ENCODE measurements at places on chromosomes 1 and 21.

GRCh38 chr1:151048645-151049032 is 1.1 kb downstream of the C1orf56 start:
- DNase-seq = no peak

DNA sequence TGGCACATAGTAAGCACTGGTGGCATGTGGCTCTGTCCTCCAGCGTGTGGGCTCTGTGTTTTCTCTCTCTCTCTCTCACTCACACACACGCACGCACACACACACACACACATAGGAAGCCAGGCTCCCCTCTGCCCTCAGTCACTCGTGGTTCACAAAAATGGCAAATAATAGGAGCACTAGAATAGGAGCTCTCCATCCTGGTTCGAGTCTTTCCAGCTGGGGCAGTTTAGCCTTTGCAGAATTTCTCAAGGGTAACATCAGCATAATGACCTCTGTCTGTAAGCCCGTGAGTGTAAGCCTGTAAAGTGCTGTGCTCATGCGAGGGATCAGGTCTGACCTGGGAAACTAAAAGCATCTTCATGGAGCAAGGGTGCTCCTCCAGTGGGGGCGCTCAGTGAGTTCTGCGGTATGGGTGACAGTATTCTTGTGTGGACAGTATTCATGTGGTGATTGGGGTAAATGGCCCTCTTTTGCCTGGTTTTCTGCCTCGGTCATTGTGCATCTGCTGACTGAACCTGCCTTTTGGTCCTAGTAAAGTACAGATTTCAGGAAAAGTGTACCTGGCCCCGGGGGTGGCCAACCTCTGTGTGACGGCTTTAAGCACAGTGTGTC is 842 bp upstream of the ZC3H12A start:
- DNase-seq = peak; percentile 43

DNA sequence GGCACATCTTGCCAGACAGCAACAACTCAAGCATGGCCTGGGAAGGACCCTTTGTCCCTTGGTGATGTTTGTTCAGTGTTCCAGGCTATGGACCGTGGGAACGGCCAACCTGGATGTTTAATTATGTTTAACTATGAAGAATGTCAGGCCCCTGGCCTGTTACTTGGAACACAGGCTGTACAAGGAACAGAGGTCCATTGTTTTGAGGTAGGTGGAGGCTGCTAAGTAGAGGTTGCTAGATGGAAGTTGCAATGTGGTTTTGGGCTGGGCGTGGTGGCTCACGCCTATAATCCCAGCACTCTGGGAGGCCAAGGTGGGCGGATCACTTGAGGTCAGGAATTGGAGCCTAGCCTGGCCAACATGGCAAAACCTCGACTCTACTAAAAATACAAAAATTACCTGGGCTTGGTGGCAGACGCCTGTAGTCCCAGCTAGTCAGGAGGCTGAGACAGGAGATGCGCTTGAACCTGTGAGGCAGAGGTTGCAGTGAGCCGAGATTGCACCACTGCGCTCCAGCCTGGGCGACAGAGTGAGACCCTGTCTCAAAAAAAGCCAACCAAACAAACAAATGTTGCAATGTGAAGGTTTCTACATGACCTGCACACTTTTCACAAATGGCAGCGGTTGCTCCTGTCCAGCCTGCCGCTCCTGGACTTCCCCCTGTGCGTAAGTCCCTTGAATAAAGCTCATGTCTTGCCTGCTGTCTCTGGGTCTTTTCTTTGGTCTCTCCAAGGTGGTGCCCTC is 2.5 kb upstream of the LEFTY1 start:
- DNase-seq = no peak

DNA sequence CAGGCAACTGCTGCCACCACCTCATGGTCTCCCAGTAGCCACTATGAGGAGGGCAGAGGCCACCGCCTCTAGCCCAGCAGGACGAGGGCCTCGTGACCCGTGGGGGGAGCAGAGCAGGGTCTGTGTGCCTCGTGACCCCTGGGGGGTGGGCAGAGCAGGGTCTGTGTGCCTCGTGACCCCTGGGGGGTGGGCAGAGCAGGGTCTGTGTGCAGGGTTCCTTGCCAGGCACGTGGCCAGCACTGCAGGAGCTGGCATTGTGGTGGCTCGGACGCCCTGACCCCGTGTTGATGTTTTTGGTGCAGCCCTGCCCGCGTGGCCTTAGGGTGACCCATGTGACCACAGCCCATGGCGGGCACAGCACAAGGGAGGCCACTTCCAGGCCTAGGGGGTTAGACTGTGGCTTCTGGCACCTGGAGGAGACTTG is 52.8 kb downstream of the SLX9 start:
- no peak for DNase-seq

DNA sequence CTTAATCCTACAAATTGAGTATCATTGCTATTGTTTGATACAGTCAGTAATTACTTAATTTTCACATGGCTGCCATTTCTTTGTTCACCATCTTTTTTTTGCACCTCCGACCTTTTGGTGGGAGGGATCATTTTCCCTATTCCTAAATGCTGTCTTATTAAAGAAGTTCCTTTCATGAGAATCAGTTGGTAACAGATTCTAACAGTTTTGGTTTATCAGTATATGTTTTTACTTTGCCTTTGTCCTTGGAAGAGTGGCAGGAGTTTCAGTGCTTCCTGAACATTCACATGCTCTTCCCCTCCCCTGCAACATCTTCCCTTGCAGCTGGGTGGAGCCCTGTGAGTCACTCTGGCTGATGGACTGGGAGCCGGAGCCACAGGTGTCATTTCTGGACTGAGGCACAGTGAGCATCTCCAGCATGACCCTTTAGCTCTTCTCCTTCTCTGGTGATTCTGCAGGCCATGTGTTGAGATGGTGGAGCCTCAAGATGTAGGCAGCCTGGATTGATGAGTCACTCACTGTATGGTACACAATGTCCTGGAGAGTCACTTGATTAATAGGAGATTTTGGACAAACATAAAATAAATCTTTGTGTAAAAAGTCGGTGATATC is 217.7 kb downstream of the URB2 start:
- DNase-seq = peak; percentile 78

GRCh38 chr1:9822897-9823692 is 670 bp downstream of the CLSTN1 start:
- DNase-seq = peak; percentile 24

GRCh38 chr1:180152588-180152987 is 2.1 kb upstream of the QSOX1 start:
- DNase-seq = no peak

- no peak for DNase-seq
Observed at GRCh38 chr1:4307468-4307845, 347.0 kb upstream of the AJAP1 start.

GRCh38 chr21:43803558-43804300 is 14.4 kb downstream of the RRP1 start:
- DNase-seq = no peak

DNA sequence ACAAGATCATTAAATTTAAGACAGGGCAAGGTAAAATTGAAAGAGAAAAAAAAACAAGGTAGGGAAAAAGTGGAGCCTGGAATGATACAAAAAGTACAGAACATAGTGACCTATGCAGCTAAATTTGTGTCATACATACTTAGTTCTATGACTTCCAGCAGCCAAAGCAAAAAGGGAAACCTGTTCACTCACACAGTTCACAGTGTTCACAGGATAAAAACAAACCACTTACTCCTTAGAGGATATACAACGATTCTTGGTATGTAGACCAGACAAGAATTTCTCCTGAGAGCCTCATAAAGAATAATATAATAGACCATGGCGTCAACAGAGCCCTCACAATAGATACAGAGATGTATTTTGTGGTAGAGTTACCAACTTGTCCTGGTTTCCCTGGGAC is 27.5 kb downstream of the COA7 start:
- no peak for DNase-seq

DNA sequence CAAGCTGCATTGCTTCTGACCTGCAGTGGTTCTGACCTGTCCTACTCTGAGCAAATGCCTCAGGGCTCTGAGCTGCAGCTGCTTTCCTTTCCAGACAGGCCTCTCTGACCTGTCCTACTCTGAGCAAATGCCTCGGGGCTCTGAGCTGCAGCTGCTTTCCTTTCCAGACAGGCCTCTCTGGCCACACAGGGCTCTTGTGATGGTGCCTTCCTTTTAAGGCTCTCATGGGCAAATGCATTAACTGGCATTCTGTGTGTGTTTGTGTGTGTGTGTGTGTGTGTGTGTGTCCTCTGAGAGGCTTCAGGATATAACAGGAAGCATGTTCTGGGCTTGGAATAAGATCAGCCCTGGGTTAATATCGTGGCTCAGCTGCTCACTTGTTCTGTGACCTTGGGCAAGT is 131.3 kb downstream of the NTPCR start:
- DNase-seq = peak; percentile 99

- DNase-seq = no peak
Observed at GRCh38 chr1:67434491-67434890, 4.3 kb upstream of the SERBP1 start.

GRCh38 chr1:3620708-3621107 is 4.1 kb upstream of the TPRG1L start:
- no peak for DNase-seq

- DNase-seq = peak; percentile 99
Observed at GRCh38 chr1:224565186-224565585, 50.9 kb upstream of the CNIH3 start.

DNA sequence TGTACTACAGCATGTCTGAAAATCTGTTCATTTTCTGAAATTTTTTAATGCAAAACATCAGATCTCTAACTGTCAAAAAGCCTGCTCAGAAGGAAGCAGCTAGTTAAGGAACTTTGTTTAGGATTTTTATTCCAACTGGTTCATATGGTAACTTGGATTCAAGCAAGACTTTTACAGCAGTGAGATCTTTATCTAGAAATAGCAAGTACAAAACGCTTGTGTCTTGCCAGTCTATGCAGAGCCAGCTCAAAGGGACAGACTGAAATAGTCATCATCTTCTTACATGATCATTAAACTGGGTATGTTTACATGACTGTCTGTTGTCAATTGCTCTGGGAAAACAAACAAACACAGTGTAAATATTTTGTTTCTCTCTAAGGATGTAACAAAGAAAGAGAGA is 37.6 kb downstream of the DDAH1 start:
- peak; percentile 25 for DNase-seq

DNA sequence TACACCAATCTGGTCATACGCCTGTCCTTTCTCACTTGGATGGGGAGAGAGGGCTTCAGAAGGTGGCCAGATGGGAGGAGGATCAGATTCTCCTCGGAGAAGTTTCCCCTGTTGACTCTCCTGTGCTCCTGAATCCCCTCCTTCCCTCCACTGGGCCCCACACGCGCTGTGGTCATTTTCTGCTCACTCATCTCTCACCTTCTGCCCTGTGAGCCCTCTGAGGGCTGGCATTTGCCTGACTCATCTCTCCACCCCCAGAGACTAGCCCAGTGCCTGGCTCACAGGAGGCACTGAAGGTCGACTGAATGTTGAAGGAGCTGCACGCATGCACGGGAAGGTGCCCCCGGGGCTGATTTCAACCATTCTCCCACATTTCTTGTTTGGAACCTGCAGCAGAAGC is 14.2 kb downstream of the ABCA4 start:
- DNase-seq = peak; percentile 85

- peak; percentile 98 for DNase-seq
Observed at GRCh38 chr1:78101514-78101913, 55.7 kb downstream of the GIPC2 start.

DNA sequence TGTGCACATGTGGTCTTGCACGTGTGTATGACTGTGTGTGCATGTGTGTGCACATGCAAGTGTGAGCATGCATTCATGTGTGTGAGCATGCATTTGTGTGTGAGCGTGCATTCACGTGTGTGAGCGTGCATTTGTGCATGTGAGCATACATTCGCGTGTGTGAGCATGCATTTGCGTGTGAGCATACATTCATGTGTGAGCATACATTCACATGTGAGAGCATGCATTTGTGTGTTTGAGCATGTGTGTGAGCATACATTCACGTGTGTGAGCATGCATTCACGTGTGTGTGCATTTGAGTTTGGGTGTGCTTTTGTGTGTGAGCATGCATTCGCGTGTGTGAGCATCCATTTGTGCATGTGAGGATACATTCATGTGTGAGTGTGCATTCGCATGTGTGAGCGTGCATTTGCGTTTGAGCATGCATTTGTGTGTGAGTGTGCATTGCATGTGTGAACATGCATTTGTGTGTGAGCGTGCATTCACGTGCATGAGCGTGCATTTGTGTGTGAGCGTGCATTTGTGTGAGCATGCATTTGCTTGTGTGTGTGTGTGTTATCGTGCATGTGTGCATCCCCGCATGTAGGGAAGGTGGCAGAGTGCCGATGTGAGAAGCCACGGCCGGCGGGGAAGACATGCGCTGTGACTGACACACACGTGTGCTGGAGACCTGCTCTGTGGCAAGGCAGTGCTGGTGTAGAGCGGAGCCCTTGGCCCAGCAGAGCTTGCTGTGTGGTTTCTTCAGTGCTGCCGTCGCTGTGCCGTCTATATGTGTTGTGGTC is 18.2 kb downstream of the ITGB2 start:
- no peak for DNase-seq

GRCh38 chr1:168613038-168613451 is 36.6 kb downstream of the XCL1 start:
- DNase-seq = no peak

GRCh38 chr21:28975397-28975796 is 17.3 kb downstream of the LTN1 start:
- peak; percentile 28 for DNase-seq

DNA sequence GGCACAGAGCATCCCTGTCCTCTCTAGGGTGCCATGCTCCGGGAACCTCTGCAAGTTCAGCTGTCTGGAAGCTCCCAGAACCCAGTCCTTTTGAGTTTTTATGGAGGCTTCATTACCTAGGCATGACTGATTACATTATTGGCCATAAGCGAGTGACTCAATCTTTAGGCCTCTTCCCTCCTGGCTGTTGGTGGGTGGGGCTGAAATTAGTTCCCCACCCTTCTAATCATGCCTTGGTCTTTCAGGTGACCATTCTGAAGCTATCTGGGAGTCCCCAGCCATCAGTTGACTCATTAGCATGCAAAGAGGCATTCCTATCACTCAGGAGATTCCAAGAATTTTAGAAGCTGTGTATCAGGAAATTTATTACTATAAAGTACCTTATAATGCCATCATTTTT is 46.6 kb downstream of the WLS start:
- peak; percentile 24 for DNase-seq

GRCh38 chr1:30506291-30507015 is 216.9 kb downstream of the MATN1 start:
- DNase-seq = no peak

DNA sequence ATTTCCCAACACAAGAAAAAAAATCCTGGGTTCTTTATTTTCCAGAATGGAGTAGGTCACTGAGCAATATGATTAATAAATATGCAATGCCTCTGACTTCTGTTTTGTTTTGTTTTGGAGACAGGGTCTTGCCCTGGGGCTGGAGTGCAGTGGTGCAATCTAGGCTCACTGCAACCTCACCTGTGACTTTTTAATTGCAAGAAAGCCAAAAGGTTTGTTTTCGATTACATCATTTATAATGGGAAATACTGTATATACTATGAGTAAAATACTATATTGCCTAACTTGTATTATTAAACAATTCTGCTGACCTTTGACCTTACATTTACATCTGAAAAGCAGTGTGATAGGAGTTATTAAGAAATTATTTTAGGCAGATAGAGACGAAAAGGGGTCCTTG is 11.6 kb upstream of the CD46 start:
- DNase-seq = no peak

- peak; percentile 35 for DNase-seq
Observed at GRCh38 chr1:157090771-157091170, 8.8 kb downstream of the ETV3L start.

Data from RPMI7951 (cell line).